ENCODE measurements at places on chromosomes 12 and 14.

- peak; percentile 54 for DNase-seq
Observed at GRCh38 chr12:131950182-131950913, 606 bp downstream of the EP400 start.

DNA sequence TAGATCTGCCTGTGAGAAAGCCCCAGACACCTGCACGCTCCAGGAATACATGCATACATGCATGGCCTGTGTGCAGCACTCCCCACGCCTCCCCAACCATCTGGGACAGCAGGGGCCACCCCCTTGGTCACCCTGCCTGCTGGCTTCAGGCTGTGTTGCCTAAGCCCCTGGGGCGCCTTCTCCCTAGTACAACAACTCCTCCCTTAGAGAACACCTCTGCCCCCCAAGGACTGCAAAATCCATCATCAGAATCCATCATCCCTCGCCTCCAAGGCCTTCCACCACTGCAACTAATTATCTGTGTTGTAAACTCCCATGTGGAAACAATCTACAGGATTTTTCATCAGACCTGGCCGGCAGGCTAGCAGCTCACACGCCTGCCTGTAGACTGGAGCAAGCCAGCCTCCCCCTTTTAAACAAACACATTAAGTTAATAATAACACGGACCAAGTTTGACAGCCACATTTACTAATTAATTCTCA, 36.8 kb downstream of the ZFP36L1 start:
- DNase-seq, result no peak

GRCh38 chr12:68229956-68230355, 4.3 kb upstream of the IL26 start:
- no peak for DNase-seq

- no peak for DNase-seq
Observed at GRCh38 chr12:75177997-75178396, 31.6 kb downstream of the KCNC2 start.

DNA sequence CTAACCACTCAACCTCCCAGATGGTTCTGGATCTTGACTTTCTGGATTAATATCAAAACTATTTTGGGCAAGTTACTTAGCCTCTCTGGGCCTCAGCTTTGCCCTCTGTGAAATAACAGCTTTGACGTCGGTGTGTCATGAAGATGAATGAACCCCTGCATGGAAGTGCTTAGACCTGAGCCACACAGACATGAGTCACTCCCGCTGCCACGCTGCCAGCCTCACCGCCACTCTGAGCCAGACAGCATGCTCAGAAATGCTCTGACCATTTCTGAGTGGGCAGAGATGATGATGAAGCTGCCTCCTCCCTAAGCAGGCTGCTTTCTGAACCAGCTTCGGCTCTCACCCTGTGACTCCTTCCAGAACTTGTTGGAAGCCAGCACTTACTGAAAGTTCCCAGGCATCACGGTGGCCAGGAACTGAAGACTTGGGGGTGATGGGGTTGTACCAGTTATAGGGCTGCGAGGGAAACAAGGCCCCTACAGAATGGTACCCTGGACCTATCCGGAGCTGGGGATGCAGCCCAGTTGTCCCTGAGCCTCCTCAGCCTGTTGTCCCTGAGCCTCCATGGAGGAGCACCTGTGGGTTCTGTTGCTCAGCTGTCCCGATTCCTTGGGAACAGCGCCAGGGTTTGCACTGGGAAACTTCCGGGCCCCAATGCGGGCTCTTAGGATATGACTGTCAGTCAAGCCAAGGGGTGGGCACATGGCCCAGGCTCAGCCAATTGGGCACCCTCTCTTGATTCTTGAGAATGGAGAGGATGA, 2.0 kb upstream of the CCDC197 start:
- DNase-seq, result peak; percentile 81

DNA sequence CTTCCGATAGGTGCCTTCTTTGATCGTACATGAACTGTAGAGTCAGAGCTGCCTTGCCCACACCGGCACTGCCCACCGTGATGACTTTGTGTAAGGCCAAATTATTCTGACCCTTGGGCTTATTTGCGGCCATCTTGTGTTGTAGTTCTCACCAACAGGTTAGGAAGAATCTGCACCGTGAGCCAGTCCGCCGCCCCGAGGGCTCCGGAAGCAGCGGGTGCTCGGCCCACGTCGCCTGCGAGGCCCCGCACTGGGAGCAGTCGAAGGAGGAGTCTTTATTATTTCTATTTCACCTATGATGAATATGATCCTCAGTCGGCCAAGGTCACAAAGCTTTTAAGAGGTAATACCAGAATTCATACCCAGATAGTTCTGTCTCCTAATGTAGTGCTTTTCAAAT, 70.6 kb upstream of the SYT1 start:
- no peak for DNase-seq

DNA sequence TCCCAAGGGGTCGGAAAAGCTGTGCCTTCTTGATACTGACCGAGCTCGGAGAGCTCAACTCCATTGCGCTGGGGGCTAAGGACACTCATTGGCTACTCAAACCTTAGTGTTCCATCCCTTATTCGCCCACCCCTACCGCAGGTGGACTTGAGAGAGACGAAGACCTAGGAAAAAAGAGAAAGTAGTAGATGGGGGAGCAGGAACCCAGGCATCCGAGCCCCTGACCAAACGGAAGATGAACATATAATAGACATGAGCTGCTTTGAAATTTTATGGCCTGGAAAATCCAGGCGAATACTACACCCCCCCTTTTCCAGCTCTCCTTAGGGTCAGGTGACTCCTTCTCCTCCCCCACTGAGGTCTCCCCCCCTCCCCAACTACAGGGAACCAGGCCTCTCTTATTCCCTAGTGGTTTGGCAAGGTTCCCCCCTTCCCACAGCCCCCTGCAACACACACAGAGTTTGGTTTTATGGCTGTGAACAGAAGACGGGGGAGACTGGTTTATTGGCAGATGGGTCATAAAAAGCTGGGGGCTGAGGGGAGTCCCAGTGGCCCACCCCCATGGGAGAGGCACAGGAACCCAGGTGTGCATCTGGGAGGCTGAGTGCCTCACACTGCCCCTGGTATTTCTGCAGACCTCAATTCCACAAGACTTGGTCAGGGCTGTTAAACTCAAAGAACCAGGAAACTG, 1.6 kb downstream of the GDF11 start:
- DNase-seq, result no peak

DNA sequence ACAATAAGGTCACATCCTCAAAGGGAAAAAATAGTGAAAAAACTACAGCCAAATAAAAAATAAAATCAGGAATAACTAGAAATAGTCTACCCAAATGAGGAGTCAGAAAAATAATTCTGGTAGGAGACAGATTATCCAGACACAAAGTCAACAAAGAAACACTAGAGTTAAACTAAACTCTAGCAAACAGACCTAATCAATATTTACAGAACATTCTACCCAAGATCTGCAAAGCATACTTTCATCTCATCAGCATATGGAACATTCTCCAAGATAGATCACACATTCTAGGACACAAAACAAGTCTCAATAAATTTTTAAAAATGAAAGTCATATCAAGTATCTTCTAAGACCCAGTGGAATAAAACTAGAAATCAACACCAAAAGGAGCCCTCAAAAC, 20.4 kb upstream of the TSPAN8 start:
- DNase-seq, result no peak

DNA sequence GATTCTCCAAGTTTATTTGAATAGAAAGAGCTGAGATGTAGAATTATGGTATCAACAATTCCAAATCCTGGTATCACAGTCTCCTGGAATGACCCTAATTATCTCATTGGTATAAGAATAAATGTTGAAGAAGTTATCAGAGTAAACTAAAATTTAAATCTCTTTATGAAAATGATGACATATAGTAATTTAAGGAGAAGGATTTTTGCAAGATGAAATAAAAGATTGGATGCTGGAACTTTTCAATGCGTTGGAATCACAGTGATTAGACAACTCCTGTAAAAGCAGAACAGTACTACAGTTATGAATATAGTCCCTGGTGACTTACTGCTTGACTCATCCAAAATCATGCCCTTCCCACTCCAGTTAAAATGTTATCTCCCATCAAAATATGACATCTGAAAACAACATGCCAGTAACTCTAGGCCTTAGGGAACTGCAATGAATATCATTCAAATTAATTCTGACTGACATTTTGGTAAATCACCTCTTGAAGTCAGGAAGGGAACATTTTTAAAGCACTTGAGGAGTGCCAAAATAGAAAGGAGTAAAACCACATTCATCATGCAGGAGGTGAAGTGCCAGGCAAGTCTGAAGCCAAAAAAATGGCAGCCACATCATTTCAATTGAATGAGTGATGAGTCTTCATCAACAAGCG, 197.8 kb upstream of the PRKD1 start:
- DNase-seq, result no peak

DNA sequence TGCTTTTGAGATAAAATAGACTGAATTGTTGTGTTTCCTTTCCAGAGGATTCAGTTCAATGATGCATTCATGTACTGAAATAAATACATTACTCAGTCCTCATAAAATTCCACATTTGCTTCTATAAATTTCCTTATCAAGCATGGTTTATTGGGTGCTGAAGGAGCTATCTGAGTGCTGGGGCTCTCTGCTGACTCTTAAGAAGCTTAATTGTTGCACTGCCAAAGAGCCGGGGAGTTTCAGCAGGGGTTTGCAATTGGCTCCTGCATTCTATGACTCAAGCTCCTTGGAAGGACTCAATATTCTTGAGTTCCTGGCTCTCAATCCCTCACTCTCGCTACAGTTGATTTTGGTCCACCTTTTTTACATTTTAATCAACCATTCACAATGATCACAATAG, 69.8 kb upstream of the PYGL start:
- no peak for DNase-seq

DNA sequence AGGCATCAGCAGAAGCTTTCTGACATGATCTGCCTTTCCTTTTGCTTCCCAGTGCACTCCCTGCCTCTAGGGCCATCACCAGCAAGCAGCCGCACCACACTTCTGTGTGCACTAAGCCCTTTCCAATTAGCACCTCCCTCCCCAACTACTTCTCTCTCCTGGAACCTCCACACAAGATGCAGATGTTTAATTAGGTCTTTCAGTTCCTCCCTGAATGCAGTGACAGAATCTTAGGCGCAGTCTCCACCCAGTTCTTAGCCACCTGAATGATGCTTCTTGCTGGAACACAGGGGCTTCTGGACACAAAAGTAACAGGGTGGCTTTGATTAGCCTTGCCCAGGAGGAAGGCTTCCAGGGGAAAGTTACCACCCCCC, 32.9 kb downstream of the NIN start:
- no peak for DNase-seq

DNA sequence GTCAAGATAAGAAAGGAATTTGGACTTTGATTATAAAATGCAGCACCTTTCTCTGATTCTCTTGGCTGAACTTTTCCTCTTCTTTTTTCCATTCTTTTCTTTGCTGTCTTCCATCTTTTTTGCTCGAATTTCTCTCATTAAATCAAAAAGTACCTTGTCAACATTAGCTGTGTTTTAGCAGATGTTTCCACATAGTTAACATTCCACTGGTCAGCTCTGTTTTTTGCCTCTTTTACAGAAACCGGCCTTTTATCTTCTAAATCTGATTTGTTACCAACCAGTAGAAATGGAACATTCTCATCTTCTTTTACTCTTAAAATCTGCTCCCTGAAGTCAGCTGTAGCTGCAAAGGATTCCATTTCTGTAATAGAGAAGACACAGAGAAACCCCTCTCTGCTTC, 71.1 kb upstream of the SYT1 start:
- DNase-seq, result no peak

All from stimulated activated CD4-positive, alpha-beta T cell treated with anti-CD3 and anti-CD28 coated beads, Interleukin-15, amount 100 ng/mL, for 24 hours (primary cell).